Stimulated activated CD8-positive, alpha-beta memory T cell treated with anti-CD3 and anti-CD28 coated beads, Interleukin-7, amount 100 ng/mL, for 1 hour (primary cell): ENCODE measurements at places on chromosomes 16 and 17.

DNA sequence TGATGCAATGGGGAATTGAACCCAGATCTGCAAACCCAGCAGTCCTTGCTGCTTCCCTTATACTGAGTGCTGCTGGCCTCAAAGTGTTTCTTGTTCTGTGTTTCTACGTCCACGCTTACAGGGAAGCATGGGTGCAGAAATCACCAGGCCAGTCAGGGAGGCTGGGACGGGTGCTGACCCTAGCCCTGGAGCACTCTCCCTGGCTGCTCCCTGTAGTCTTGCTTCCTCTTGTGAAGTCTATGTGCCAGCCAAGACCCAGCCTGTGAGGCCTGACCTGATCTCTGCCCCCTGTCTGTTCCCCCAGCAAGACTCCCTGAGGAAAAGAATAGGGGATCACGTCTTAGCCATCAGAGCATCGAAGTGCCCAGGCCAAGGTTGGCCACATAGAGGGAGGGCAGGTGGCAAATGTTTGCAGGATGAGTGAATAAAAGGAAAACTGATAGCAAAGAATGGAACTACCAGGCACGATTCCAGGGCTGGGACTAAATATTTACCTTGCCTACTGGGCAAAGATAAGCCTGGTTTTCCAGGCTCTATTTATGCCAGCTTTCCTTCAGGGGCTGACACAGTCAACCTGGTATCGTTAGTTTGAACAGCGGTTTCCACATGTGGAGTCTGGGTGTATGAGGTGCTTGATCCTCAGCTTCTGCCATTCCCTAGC is 41.2 kb upstream of the RHOT1 start:
- no peak for DNase-seq

DNA sequence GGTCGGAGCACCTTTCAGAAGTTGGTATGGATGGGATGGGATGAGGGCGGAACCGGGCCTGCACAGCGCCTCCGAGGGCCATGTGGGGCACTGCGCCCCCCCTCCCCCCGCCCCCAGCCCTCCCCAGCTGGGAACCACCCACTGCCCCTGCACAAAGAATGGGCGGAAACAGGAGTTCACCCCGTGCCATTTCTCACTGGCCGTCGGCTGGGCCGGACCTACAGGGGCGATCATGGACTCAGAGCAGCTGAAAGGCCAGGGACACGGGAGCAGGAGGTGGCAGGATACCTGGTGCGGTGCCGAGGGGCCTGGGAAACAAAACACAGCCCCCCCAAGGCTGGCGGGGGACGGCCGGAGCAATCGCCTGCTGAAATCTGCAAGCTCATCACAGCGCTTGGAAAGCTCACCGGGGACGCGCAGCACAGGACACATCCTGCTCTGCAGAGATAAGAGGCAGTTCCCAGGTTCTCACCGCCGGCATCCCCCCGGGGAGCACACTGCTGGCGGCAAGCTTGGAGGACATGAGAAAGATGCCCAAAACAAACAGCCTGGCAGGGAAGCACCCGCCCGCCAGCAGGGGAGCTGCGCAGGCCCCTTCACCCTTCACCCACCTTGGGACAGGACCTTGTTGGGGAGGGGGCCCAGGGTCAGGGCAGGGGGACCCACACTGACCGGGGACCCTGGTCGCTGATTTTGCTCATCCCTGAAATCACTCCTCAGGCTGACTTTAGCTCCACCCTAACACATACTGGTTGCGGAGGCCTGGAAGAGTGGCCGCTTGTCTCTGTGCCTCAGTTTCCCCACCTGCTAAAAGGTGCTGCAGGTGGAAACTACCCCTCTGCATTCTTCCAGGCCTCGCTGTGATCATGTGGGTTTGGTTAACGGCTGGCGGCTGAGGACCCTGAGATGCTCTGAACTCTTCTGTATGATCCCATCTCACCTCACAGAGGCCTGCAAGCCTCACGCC is 263.9 kb downstream of the C16orf95 start:
- no peak for DNase-seq

- no peak for DNase-seq
These were observed 11.3 kb upstream of the SKAP1 start for GRCh38 chr17:48441231-48441711.

DNA sequence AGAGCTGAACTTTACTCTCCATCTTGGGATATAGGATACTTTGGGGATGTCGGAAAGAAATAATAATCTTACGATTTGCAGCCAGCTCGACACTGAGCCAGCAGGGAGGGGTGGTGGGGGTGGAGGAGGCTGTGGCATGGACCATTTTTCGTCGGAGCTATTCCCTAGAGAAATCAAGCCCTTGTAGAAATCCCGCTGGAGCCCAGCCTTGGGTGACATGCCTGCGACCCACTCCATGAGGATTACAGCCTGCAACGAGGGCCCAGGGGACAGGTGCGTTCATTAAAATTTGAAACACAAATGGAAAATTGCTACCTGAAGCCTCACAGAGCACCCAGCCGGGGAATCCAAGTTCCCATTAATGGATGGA is 82.8 kb upstream of the GSE1 start:
- no peak for DNase-seq

- DNase-seq = no peak
These were observed 156.0 kb downstream of the MAF start for GRCh38 chr16:79444572-79444971.

DNA sequence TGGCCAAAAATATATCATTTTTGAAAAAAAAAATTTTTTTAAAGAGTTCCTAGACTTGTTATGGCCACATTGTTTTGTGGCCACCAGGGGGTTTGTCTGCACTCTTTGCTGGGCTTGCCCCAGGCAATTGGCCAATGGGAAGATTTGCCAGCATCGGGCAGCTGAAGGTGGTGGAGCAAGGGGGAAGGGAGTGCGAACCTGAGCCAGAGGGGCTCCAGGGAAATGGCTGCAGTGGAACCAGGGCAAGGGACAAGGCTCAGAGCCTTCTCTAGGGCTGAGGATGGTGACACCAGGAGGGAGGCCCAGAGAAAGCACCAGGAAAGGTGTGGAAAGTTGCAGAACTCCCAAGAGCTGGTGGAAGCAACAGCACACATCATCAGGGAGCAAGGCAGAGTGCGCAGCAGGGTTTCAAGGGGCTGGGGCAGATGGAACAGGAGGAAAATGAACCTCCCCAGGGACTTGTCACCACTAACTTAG is 15.5 kb upstream of the CMIP start:
- no peak for DNase-seq

DNA sequence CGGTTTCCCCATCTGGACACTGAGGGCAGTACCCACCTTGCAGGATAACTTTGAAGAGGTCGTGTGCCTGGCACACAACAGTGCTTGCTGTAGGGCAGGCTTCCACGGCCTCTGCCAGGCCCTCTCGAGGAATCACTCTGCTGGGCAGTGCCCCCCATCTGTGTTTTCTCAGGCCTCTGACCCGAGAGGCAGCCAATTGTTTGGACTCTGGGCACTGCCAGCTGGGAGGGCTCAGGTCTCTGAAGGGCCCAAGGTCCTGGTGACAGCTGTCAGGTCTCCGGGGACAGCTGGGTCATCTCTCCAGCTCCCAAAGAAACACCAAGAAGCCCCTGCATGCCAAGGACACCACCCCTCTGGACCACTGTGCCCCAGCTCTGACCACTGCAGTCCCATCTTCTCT is 1.0 kb upstream of the RAB26 start:
- DNase-seq = no peak

GRCh38 chr16:84052071-84052622 is 9.6 kb upstream of the SLC38A8 start:
- DNase-seq = no peak

- no peak for DNase-seq
These were observed 1.4 kb downstream of the SARM1 start for GRCh38 chr17:28372945-28373274.

- no peak for DNase-seq
These were observed 3.7 kb upstream of the TMEM231 start for GRCh38 chr16:75559564-75560372.
